ENCODE measurements at places on chromosomes 2 and 18. TPM values are rescaled to one million over a fixed set of nuclear protein-coding genes. Genes with fewer than 3 reads are reported as not detected.

DNA sequence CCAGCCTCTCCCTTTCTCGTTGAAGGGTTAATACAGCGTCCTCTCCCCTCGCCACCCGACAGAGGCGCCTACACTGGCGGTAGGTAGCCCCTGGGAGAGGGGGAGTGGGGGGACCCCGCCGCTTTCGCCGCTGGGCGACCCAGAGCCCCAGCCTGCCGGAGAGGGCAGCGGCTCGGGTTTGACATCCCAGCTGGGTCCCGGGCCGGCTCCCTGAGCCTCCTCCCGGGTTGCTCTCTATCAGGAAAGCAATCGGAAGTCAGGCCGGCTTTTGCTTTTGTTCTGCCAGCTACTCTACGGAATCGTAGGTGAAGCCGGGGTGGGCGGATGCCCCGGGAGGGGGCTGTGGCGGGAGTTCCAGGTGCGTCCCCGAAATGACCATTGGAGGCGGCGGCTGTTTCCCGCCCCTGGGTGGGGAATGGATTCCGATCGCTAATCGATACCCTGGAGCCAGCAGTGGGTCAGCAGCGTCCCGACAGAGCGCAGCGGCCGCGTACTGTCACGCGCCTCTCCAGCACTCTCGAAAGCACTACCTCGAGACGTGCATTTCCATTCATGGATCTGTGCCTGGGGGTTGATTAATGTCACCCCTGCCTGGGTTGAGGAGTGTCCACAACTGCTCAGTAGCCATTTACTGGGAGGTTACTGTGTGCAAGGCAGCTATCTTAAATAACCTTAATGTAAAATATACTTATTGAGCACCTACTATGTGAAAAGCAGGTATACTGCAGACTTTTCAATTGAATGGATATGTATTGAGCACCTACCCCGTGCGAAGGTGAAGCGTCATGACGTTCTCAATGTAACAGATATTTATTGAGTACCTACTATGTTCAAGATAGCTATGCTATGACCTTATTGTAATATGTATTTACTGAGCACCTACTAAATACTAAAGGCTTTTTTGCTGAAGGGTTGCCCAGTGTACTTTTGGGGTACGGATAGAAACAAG lies 1.1 kb downstream of the MAPK4 start:
- H3K27ac ChIP-seq: no peak overlapping the region
- H3K4me1 ChIP-seq: peaks cover 5% of the 10 kb centered on the region
- no peak for DNase-seq
- H3K27me3 ChIP-seq: peaks cover 68% of the 10 kb centered on the region

DNA sequence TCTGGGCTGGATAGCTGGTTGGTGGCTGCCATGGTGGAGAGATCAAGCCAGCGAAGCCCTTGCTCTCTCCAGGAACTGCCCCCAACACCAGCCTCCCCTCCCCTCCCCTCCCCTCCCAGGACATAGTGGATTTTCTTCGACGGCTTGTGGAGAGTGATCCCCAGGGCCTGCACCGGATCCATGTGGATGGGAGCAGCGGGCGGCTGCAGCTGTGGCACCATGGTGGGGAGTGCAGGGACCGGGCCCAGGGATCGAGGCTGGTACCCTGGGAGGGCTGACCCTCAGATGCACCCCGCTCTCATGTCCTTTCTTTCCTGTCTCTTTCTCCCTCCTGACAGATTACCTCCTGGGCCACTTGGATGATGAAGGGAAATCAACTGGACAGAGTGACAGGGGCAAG lies 7.0 kb downstream of the TTC31 start:
- H3K27ac ChIP-seq: no peak overlapping the region
- DNase-seq: no peak
- H3K4me3 ChIP-seq: no peak overlapping the region
- H3K27me3 ChIP-seq: no peaks in the 10 kb centered on the region
- peaks cover 7% of the 10 kb centered on the region for H3K4me1 ChIP-seq
- H3K36me3 ChIP-seq: peaks cover 26% of the 10 kb centered on the region

The PIKFYVE gene
- 32.6 TPM for total RNA-seq

- DNase-seq: no peak
- peaks cover 4% of the 10 kb centered on the region for H3K27me3 ChIP-seq
- H3K27ac ChIP-seq: no peak overlapping the region
- H3K4me3 ChIP-seq: no peak overlapping the region
- H3K36me3 ChIP-seq: no peaks in the 10 kb centered on the region
Observed at GRCh38 chr2:38277245-38278116, 99.6 kb downstream of the ATL2 start.

DNA sequence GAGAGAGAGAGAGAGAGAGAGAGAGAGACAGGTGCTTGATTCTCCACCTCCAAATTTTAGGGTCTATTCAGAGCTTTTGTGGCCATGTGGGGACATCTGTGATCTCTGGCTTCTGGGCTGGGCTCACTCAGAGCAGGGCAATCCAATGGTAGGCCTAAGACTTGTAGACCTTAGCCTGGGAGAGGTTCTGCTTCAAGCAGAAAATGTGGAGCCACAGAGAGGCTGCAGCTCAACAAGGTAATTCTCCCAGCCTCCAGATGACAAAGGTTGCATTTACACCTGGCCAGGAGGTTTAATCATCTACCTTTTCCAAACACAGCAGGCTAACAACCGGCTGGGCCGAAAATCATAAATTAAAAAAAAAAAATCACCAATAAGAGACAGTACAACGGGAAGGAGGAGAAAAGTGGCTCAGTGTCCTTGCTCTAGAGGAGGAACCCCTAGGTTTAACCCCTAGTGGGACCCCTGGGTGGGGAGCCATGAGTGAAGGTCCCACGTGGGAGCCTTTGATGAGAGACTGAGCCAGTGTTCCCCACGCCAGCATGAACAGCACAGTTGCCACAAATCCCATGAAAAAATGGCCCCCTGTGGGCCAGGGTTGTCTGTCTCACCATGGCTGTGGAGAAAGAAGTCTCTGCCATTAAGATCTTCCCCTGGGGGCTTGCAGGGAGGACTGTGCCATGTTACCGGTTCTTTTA lies 124.0 kb upstream of the GATA6 start:
- no peak overlapping the region for H3K27ac ChIP-seq
- no peak for DNase-seq
- no peak overlapping the region for H3K4me3 ChIP-seq
- H3K4me1 ChIP-seq: no peaks in the 10 kb centered on the region
- H3K36me3 ChIP-seq: no peaks in the 10 kb centered on the region
- no peaks in the 10 kb centered on the region for H3K27me3 ChIP-seq

The MAPRE2 gene
- total RNA-seq: 49.0 TPM

The KCNK3 gene
- not detected for total RNA-seq

GRCh38 chr2:215454519-215455246 lies 18.8 kb upstream of the FN1 start:
- no peak overlapping the region for H3K27ac ChIP-seq
- no peak for DNase-seq
- H3K4me3 ChIP-seq: no peak overlapping the region
- H3K36me3 ChIP-seq: no peaks in the 10 kb centered on the region

DNA sequence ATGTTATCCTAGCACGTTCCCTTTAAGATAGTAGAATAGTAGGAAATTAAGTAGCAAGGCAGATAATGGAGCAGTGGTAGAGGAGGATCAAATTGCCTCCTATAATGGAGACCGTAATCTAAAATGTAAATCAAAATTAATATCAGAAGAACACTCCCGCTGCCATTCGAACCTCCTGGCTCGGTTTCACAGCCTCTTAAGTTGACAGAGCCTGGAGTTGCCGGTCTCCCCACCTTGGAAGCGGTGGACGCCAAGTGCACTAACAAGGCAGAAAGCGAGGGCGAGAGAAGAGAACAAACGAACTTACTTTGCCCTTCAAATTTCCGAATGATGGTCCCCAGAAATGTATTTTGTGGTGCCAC lies 450 bp downstream of the KCNH7 start:
- DNase-seq: no peak
- no peak overlapping the region for H3K4me3 ChIP-seq
- no peaks in the 10 kb centered on the region for H3K36me3 ChIP-seq
- H3K27ac ChIP-seq: no peak overlapping the region
- H3K4me1 ChIP-seq: no peaks in the 10 kb centered on the region
- H3K27me3 ChIP-seq: peaks cover 12% of the 10 kb centered on the region

The MAP3K19 gene
- not detected for total RNA-seq

DNA sequence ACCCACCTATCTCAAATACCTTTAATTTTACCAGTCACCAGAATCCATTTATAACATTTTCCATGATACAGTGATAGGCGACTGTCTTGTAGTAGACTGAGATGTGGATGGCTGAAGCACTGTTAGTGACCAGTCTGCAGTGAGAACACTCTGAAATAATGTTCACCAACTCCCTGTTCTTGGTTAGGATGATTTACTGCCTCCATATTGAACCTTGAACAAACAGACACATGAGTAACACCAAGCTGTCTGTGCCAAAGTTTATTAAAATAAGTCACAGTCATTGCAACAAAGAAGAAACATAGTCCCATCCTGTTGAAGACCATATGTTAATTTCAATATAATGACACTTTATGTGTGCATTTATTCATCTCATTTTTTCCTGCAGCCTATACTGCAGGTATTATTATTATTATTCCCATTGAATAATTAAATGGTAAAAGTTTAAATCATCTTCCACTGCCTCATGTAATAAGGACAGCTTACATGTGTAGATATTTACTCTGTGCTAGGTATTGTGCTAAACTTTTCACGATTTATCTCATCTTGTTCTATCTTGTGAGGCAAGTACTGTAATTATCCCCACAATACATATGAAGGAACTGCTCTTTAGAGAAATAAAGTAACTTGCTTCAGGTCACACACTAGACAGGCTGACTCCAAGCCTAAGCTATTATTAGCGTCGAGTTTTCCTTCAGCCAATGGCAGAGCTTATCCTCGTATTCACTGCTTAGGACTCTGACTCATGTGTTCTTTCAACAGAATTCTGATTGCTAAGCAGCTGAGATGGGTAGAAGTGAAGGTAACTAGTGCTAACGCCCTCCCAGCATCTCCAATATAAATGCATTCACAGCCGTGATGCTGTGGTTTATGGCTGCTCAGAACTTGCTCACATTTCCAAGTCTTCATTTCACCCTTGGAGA lies 62.5 kb downstream of the ONECUT2 start:
- DNase-seq: no peak
- no peak overlapping the region for H3K4me3 ChIP-seq
- H3K36me3 ChIP-seq: no peaks in the 10 kb centered on the region
- no peaks in the 10 kb centered on the region for H3K27me3 ChIP-seq

DNA sequence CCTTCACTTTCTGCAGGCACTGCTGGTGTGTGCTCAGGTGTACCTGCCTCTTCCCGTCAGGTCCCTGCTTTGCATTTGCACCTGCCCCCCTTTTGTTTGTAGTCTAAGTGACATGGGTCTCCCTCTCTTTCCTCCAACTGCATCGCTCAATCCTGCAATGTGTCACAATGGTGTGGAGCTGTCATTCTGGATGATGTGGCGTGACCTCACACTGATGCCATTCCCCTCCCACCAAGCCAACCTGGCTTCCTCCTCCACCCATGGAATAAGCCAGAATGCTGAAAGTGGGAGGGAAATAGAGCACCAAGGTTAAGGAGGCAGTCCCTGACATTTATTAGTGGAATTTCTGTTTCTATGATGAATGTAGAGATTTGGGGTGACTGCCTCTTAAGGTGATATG lies 156.7 kb downstream of the ZBTB7C start:
- no peaks in the 10 kb centered on the region for H3K4me1 ChIP-seq
- peaks cover 41% of the 10 kb centered on the region for H3K27me3 ChIP-seq

GRCh38 chr2:55168221-55169154 lies 63.6 kb downstream of the CLHC1 start:
- no peaks in the 10 kb centered on the region for H3K4me1 ChIP-seq
- no peak for DNase-seq
- H3K27me3 ChIP-seq: no peaks in the 10 kb centered on the region
- H3K4me3 ChIP-seq: no peak overlapping the region
- no peak overlapping the region for H3K27ac ChIP-seq
- no peaks in the 10 kb centered on the region for H3K36me3 ChIP-seq

GRCh38 chr2:168130346-168130745 lies 117.0 kb downstream of the STK39 start:
- no peaks in the 10 kb centered on the region for H3K27me3 ChIP-seq
- no peak for DNase-seq
- no peak overlapping the region for H3K4me3 ChIP-seq
- H3K4me1 ChIP-seq: no peaks in the 10 kb centered on the region
- H3K36me3 ChIP-seq: peaks cover 22% of the 10 kb centered on the region

DNA sequence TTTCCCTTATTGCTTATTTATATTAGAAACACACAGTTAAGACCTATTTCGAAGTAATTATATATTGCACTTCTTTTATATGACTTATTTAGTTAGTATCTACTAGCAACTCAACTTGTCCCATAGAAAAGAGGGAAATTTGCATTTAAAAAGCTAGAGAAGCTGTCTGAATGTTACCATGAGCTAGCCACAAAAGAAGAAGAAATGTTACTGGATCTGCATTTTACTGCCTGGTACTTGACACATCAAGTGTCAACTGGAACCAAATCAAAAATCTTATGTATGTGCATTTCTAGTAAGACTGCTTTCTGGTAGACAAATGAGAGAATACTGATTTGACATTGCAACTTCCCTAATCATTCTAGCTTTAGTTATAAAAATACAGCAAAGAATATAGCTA lies 424.6 kb upstream of the VRK2 start:
- no peak overlapping the region for H3K27ac ChIP-seq
- H3K27me3 ChIP-seq: no peaks in the 10 kb centered on the region
- H3K4me3 ChIP-seq: no peak overlapping the region
- no peak for DNase-seq

DNA sequence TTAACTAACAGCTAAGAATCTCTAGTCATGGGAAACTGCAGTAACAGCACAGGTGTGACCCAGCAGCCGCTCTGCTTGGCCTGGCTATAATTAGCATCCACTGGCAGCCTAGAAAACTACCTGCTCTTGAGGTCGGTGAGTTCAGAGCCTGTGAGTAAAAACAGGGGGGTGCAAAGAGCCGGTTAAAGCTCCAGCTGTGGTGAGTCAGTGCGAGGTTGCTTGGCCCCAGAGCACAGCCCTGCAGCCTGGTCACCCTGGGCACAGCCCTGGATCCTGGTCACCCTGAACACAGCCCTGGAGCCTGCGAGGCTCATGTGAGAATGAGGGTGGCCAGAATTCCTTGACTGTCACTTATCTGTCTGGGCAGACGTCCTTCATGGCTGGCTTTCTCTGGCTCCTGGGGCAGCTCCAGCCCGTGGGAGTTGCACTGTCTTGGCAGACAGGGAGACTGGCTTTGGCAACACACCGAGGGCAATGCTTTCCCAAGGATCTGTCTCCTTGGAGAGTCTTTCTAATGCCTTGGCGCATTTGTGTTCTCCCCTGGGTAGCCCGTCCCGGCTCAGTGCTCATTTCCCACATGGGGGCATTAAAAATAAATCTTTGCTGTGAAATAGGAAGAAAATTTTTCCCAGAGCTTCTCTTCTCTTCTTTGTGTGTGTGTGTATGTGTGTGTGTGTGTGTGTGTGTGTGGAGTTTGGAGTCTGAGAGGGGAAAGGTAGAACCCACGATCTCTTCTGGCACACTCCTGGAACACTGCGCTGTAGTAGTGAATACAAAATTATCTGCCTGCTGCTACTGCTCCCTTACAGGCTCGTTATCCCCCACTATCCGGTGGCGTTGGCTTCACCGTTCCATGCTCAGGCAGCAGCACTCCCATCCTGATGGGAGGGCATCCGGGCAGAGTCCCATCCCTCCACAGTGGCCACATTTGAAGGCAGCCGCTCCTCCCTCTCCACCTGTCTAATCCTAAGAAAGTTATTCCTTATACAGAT lies 250.2 kb upstream of the MEX3C start:
- no peak overlapping the region for H3K4me3 ChIP-seq
- H3K27me3 ChIP-seq: peaks cover 32% of the 10 kb centered on the region

The RGPD8 gene
- 8.4 TPM for total RNA-seq

The RNF144A gene
- total RNA-seq: 35.5 TPM

The C2orf92 gene
- 8.4 TPM for total RNA-seq

GRCh38 chr2:231356466-231356844 lies 39.1 kb upstream of the B3GNT7 start:
- no peak overlapping the region for H3K27ac ChIP-seq
- H3K27me3 ChIP-seq: no peaks in the 10 kb centered on the region
- H3K4me3 ChIP-seq: no peak overlapping the region
- H3K36me3 ChIP-seq: no peaks in the 10 kb centered on the region
- DNase-seq: no peak
- peaks cover under 1% of the 10 kb centered on the region for H3K4me1 ChIP-seq

The BMP10 gene
- total RNA-seq: not detected
